ENCODE measurements at places on chromosomes 4 and X.

DNA sequence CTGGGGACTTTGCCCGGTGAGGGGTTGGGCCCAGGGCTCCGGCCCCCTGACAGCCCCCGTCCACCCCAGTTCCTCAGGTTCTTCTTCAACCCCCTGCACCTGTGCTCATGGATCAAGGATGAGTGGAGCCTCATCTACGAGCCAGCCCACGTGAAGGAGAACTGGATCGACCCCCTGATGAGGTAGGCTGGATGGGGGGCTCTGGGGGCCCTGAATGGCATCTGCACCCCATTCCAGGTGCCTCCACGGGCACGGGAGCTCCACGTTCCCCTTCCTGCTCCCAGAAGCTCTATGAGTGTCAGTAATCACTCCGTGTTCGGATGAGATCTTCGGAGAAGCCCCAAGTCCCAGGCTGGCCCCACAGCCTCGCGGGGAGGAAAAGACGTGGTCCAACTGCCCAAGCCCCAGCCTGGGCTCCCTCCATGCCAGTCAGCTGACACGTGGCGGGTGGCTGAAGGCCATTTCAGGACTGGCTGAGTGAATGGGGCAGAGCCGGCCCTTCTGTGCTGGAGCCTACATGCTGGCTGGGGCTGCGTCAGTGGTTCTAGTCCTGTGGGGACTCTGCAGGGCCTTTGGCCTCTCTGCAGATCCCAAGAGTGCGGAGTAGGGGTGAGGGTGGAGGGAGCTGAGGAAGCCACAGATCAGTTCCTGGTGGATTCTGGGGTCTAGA is 24.4 kb downstream of the CFAP99 start:
- DNase-seq, result no peak

DNA sequence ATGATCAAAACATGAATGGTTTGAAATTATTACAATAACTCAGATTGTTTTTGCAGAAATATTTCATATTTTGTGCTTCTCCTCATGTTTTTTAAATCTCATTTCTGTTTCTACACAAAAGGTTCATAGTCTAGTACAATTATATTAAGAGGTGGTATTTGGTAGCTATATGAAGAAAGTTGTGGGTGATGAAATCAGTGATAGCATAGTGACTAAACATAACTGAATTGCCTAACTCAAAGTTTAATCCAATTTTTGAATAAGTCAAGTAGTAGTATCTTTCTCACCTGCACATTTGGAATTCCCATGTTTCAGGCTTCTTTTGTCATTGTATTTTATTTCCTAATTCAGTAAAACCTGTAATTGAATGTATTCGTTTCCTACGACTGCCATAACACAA is 648.7 kb downstream of the GRID2 start:
- no peak for DNase-seq

- no peak for DNase-seq
Observed at GRCh38 chrX:100830547-100830946, 10.4 kb downstream of the CSTF2 start.

DNA sequence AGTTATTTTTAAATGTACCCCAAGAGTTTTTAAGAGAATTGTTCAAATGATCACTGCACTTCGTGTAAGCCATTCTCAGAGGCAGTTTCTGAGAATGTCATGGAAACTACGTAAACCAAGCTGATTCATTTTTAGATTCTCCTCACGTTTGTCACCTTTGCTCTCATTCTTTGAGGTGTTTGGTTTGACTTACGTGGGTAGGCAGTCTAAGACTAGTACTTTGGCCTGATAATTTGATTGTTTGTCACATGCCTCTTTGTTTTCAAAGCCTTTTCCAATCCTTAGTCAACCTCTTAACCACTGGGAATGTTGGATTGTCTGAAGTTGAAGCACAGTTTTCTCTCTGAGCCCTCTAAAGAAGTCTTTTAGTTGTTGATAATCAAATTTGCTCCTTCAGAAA is 10.5 kb downstream of the SEPTIN11 start:
- peak; percentile 11 for DNase-seq

- no peak for DNase-seq
Observed at GRCh38 chrX:78283511-78283910, 43.9 kb downstream of the CYSLTR1 start.

DNA sequence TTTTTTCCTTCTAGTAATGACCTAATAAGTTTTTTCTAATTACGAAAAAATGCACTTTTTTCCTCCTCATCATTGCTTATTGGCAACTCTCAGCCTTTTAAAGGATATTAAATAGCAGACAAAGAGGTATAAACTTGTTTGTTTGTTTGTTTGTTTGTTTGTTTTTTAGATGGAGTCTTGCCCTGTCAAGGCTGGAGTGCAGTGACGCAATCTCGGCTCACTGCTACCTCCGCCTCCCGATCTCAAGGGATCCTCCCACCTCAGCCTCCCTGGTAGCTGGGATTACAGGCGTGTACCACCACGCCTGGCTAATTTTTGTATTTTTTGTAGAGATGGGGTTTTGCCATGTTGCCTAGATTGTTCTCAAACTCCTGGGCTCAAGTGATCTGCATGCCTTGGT is 6.0 kb downstream of the RBM47 start:
- no peak for DNase-seq

GRCh38 chrX:24482823-24483415 is 17.8 kb downstream of the PDK3 start:
- DNase-seq, result no peak

DNA sequence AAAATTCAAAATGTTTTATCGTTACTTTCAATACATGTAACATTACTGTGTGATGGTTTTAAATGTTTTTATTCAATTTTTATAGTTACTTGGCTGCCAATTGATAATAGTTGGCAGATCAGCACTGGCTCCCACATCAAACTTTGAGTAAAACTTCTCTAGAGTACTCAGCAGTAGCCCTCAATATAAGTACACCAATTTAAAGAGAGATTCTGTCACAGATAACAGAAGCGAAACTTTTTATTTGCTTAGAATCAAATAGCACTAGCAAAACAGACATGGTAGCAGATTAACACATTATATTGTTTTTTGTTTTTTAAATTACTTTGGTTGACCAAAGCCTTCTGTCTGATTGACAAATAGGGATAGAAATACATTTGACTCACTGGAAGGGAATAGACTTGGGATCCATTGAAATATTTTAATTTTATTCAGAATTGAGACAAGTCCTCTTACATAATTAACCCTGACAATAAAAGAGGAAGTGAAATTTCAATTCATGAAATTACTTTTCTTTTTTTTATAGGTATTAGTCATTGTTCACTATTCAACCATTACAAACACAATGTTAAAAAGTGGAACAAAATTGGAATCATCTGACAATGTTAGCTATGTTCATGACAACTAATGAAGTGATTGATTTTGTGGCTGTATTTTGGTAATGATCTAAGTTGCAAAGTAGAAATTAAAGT is 554.9 kb downstream of the KLHL4 start:
- DNase-seq, result no peak

- DNase-seq, result no peak
Observed at GRCh38 chr4:184994010-184994622, 24.2 kb upstream of the HELT start.

DNA sequence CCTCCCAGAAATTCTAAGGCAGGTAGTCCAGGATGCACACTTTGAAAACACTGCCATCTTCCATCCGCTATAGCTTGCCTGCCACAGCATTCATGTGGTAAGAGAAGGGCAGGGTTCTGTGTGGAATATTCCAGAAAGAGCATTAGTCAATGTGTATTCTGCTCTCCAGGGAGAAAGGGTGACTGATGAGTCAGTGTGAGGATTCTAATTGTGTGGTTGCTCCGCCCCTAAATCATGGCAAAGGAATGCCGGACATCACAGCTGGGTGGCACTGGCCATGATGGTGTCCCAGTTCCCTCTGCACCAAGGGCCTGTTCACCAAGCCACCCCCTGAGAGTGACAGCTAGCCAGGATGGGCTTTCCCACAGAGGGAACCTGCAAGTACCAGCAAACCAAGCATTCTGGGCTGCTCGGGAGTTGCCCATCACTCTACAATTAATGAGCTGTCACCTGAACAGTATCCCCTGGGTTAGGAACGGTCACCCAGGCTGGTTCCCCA is 9.5 kb downstream of the IDS start:
- no peak for DNase-seq

GRCh38 chrX:129233786-129234185 is 289.5 kb downstream of the SMARCA1 start:
- DNase-seq, result no peak

DNA sequence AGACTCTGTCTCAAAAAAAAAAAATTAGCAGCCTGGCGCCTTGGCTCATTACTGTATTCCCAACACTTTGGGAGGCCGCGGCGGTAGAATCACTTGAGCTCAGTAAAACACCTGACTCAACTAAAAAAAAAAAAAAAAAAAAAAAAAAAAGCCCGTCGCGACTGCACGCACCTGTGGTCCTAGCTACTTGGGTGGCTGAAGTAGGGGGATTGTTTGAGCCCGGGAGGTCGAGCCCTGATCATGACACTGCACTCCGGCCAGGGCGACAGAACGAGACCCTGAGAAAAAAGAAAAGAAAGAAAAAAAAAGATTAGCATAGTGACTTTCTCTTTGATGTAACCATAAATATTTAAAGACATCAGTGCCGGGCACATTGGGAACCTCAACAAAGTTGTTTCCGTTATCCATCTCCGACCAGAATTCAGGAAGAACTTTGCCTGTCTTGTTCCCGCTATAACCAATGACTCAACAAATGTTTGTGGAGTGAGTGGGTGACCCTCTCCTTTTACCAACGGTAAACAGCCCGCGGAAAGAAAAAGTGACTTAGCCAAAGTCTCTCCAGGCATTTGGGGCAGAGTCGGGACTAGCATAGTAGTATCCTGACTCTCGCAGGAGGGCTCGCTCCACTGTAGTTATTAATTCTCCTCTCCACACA is 553 bp upstream of the MED28 start:
- peak; percentile 20 for DNase-seq

DNA sequence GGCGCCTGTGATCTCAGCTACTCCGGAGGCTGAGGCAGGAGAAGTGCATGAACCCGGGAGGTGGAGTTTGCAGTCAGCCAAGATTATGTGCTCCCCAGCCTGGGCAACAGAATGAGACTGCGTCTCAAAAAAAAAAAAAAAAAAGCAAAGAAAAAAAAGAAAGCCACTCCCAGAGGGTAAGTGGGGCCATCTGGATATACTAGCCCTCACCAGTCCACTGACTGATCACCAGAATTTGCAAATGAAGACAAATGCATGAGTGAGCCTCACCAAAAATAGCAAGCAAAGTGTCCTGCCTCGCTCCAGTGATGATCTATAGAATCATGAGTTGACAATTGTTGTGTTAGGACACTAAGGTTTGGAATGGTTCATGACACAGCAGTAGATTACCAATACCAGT is 47.6 kb downstream of the ZFP42 start:
- no peak for DNase-seq

DNA sequence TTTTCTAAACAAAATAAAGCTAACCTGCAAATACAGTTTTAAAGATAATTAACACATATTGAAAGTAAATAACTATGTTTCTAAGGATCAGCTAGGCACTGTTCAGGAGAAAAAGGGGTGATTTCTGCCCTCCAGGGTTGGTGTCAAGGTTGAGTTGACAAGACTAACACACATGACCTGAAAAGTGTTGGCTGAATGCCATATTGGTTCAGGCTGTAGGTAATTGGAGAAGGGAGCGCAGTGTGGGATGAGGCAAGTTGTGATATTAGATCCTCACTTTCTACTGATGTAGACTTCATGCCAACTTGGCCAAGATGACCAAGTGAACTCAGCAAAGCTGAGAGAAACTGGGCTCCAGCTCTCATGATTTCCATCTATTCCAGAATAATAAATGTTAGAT is 42.2 kb downstream of the PPM1K start:
- no peak for DNase-seq

- DNase-seq, result no peak
Observed at GRCh38 chr4:86613734-86614133, 19.6 kb downstream of the PTPN13 start.

DNA sequence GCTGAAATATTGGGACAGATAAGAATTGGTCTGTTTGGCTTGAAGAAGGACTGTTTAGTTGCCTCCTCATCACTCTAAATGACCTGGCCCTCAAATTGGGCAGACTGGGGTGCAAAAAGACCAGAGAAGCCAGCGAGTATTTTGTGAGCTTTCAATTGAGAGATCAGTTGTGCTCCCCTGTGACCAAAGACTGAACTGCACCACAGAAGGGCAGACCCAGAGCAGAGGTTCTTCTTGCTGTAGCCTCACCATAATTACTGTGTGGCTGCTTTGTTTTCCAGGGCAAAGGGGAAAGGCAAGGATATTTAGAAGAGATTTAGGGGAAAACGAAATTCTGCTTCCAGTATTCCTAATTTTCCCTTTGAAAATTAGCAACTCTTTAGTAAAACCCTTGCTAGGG is 104.0 kb upstream of the MBNL3 start:
- DNase-seq, result no peak

- DNase-seq, result no peak
Observed at GRCh38 chr4:162323919-162324318, 160.1 kb upstream of the FSTL5 start.

- no peak for DNase-seq
Observed at GRCh38 chr4:61245069-61245714, 45.1 kb downstream of the ADGRL3 start.

GRCh38 chr4:53520116-53520515 is 71.2 kb downstream of the LNX1 start:
- no peak for DNase-seq

DNA sequence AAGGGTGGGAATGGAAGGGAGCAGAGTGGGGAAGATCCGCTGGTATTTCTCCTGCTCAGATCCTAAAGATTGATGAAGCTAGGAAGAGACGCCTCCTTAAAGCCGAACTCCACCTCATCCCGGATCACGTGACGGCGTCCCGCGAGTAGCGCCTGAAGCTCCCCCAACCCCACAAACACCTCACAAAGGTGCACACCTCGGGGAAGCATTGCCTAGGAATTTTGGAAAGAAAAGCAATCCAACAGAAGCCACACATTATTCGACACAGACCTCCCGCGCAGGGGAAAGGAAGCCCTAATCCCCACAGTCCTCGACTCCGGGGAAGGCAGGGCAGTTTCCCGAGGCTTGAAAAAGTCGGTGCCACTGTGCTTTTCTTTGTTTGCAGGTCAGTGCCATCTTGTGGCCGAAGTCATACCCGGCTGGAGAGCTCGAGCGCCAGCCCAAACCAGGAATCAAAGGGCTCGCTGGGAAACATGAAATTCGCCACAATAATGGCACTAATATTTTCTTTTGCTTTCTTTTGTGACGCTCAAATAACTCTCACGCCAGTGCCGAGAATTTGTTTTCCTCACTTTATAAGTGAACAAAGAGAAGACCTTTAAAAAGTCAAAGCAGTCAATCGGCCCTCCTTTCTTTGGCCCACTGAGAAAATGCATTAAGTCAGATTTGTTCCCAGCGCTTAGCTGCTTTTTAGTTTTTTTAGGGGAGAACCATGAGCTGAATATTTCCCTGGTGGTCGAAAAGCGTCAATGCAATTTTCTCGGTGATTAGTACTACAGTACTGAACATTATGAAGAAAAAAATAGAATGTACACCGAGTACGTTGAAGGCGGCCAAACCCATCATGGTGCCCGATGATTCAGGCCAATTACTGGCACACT is at the start of gene NPY1R:
NPY1R (minus strand) TSS at position 71 of the 881 bp plus-strand sequence. CDS start 6,042 bp downstream, outside the sequence.
- peak; percentile 16 for DNase-seq

GRCh38 chr4:65358914-65359313 is 311.4 kb downstream of the EPHA5 start:
- no peak for DNase-seq

- DNase-seq, result no peak
Observed at GRCh38 chrX:140431521-140431920, 73.3 kb downstream of the SOX3 start.
